ENCODE measurements at places on chromosomes 3 and 15.

- no peak for DNase-seq
These were observed 10.6 kb upstream of the PCSK6 start for GRCh38 chr15:101499863-101500713.

DNA sequence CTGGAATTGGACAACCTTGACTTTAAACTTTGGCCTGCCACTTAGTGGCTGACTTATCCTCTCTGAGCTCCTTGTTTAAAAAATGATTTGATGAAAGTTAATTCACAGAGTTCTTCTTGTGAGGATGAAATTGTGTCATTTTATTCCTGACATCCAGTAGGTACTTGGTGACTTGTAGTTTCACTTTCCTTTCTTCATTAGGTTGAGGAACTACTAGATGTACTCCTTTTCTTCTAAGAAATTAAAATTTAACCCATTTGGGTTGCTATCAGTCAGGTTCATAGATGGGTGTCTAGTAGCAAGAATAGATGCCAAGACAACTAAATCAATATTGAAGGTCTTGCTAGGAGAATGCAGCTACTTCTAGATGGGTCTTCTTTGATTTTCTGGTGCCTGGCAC is 5.2 kb downstream of the NR1D2 start:
- no peak for DNase-seq

- DNase-seq = no peak
These were observed 1057.5 kb upstream of the CFAP20DC start for GRCh38 chr3:60107275-60107674.

GRCh38 chr3:179671747-179672242 is 19.0 kb downstream of the USP13 start:
- DNase-seq = no peak

DNA sequence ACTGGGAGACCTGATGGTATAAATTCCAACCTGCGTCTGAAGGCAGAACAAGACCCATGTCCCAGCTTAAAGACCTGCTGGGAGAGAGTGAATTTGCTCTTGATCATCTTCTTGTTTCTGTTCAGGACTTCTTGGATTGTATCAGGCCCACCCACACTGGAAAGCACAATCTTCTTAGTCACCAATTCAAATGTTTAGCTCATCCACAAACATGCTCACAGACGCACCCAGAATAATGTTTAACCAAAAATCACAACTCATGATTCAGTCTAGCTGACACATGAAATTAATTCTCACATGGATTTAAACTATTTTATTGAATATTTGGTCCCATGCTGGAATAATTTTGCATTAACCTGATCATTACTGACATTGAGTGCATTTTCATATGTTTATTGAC is 37.8 kb upstream of the GOLGA6L2 start:
- DNase-seq = peak; percentile 41

DNA sequence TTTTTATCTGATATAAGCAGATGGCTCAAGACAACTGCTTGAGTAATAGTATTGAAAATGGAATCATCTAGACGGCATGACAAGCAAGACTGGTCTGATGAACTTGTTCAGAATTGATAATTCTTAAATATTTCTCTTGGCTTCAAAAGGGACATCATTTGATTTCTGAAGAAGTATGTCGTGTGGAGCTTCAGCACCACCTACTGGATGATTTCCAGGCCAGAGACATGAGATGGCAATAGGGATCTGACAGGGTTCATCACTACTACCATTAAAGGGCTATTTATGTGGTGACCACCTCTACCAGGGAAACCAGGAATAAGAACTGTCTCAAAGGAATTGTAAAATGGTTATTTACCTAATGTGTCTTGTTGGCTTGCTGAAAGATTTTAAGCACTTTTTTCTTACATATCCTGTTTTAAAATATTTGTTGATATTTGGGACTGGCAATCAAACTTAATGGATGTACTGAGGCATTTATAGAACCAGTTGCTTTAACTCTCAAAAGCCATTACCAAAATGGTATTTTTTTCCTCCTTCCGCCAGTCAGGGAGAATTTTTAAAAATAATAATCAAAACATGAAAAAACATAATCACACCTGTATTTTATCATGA is 99.5 kb upstream of the FAM98B start:
- DNase-seq = peak; percentile 20

DNA sequence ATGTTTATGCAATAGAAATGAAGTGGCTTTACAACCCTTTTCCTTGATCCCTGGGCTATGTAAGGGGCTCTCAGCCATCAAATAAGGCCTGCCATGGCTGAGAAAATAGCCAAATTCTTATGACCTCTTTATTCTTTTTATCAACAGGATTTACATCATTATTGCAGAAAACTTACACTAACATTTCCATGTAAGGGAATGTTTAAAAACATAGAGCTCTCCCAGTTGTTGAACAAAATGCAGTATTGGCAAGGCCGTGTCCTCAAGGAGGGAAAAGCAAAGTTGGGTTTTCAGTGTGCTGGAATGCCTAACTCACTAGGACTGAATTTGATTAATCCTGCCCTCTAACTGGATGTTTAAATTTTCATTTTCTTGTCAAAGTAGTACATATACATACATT is 22.3 kb downstream of the NR2C2 start:
- no peak for DNase-seq

DNA sequence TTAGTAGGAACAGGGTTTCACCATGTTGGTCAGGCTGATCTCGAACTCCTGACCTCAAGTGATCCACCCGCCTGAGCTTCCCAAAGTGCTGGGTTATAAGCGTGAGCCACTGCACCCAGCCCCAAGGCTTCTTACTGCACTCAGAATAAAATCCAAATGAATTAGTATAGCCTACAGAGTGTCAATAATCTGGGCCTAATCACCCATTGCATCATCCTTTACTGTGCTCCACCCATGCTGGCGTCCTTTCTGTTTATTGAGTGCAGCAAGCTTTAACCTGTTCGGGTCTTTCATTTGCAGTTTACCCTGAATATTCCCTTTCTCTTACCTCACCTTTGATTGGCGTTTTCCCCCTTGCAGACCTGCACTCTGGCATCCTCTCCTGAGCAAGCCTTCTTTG is 77.7 kb downstream of the CEP63 start:
- DNase-seq = no peak

GRCh38 chr3:150220041-150220440 is 188.1 kb upstream of the TSC22D2 start:
- DNase-seq = no peak

DNA sequence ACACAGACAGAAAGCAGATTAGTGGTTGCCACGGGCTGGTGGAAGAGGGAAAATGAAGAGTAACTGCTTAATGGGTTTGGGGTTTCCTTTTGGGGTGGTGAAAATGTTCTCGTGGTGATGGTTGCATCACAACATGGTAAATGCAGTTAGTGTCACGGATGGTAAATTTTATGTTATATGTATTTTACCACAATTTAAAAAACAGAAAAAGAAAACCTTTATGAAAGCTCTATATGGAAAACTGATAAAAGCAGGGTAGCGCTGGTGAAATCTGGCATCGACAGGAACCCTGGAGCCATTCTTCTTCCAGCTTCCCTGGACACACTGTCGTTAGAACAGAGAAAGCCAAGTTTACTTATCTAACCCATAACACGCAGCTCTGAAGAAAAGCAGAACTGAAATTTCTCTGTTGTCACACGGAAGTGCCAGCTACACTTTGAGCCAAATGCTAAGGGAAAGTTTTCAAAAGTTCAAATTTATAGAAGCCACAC is 287.7 kb upstream of the NR2F2 start:
- no peak for DNase-seq

- no peak for DNase-seq
These were observed 128.8 kb downstream of the PEAK1 start for GRCh38 chr15:77291107-77291506.

DNA sequence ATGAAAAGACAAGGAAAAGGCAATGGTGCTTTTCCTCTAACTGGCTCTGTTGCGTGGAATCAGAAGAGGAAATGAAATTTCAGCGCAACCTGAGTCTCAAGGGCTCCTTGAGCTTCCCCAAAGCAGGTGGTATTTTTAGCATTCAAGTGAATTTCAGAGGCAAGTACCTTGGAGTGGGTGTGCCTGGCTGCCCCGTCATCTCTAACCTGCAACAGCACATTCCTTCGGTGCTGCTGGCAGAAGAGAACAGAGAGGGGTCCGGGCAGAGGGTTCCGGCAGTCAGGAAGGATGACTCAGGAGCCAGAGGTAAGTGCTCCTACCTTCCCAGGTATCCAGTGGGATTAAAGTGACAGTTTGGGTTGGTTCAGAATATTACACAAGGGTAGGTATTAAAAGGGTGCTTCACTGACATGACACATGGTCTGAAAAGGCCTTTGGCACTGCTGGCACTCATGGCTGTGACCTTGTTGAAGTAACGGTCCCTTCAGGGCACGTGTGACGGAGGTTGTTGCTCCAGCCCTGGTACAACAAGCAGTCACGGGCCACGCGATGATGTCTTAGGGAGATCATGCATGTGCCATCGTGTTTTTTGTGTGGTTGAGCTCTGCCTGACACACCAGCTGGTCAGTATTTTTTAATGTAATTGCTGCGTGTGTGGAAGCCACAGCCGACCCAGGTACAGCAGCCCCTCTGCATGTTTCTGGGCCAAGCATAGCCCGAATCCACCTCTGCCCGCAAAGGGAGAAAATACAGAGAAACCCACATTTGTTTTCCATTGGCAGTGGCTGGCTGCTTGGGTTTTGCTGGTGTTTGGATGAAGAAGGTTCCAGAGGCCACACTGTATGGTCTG is 75.7 kb downstream of the LRRK1 start:
- DNase-seq = no peak

GRCh38 chr3:133644768-133645167 is 17.0 kb downstream of the TOPBP1 start:
- DNase-seq = peak; percentile 80

GRCh38 chr3:151949706-151950105 is 76.3 kb downstream of the SUCNR1 start:
- DNase-seq = no peak

- DNase-seq = peak; percentile 79
These were observed 3.3 kb downstream of the TUBGCP5 start for GRCh38 chr15:23035964-23036566.

GRCh38 chr15:86004061-86004460 is 75.6 kb upstream of the AGBL1 start:
- DNase-seq = no peak

GRCh38 chr15:33111041-33111451 is 83.5 kb downstream of the FMN1 start:
- no peak for DNase-seq

- DNase-seq = peak; percentile 13
These were observed 1.5 kb downstream of the CCK start for GRCh38 chr3:42264399-42265058.

DNA sequence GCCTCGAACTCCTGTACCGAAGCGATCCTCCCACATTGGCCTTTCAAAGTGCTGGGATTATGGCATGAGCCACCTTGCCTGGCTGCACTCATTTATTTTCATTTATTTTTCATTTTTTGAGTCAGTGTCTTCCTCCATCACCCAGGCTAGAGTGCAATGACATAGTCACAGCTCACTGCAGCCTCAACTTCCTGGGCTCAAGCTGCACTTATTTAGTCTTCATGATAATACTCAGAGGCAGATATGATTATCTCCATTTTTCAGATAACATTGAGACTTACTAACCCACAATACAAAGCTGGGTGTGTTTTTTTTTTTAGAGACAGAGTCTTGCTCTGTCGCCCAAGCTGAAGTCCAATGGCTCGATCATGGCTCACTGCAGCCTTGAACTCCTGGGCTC is 10.0 kb downstream of the PRKCI start:
- no peak for DNase-seq

DNA sequence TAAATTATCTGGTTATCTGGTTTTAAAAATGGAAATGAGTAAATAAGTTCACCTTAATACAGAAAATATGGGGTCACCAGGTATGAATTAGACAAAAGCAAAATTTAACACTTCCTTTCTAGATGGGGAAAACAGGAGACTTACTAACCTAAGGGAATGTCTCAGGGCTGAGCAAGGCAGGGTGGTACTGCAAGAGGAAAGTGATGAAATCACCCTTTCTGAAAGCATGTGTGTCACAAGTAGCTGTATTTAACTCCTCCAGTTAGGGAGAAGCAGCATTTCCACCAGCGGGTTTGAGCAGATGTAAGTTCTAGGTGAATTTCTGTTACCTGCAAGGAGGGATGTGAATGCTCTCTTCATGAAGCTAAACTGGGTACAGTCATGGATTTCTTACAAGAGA is 629.1 kb downstream of the MECOM start:
- DNase-seq = no peak

- DNase-seq = no peak
These were observed 120.5 kb upstream of the CGNL1 start for GRCh38 chr15:57255751-57256341.

DNA sequence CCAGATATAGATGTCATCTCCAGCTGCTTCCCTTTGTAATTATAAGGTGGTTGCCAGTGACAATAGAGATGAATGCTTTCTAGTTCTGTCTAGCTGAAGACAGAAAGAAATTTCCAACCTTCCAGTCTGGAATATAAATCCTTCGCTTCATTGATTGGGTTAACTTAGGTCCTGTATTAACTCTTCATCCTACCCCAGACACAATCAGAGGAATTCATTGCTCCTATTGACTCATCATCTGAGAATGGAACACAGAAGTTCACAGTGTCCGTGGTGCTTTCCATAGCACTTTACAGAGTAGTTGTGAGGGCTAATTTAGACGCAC is 241.4 kb downstream of the NFKBIZ start:
- DNase-seq = peak; percentile 55

DNA sequence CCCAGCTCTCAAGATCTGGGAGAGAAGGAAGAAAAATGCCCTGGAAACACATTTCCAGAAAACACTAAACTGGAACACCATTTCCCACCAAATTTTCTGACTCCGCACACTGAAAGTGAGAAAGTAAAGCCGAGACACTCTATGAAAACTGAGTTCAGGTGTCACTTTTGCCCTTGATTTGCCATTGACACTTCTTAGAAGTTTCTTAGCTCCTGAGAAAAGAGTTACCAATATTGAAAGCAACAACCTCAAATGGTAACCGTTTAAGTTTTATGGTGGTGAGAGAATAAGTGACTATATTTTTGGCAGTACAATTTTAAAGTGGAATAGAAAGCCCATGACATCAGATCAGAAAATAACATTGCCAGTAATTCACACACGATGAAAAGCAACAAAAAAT is 39.0 kb downstream of the CD86 start:
- no peak for DNase-seq

DNA sequence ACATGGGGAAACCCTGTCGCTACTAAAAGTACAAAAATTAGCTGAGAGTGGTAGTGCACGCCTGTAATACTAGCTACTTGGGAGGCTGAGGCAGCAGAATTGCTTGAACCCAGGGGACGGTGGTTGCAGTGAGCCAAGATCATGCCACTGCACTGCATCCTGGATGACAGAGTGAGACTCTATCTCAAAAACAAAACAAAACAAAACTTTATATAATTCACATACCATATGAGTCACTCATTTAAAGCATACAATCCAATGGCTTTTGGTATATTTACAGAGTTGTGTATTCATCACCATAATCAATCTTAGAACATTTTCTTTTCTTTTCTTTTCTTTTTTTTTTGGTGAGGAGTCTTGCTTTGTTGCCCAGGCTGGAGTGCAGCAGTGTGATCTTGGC is 8.7 kb downstream of the PXK start:
- no peak for DNase-seq
